ENCODE measurements at places on chromosomes 16 and 17.

- no peak for DNase-seq
Observed at GRCh38 chr16:70749681-70750601, 51.0 kb downstream of the VAC14 start.

- DNase-seq: no peak
Observed at GRCh38 chr16:29310852-29311314, 95.6 kb downstream of the NPIPB11 start.

DNA sequence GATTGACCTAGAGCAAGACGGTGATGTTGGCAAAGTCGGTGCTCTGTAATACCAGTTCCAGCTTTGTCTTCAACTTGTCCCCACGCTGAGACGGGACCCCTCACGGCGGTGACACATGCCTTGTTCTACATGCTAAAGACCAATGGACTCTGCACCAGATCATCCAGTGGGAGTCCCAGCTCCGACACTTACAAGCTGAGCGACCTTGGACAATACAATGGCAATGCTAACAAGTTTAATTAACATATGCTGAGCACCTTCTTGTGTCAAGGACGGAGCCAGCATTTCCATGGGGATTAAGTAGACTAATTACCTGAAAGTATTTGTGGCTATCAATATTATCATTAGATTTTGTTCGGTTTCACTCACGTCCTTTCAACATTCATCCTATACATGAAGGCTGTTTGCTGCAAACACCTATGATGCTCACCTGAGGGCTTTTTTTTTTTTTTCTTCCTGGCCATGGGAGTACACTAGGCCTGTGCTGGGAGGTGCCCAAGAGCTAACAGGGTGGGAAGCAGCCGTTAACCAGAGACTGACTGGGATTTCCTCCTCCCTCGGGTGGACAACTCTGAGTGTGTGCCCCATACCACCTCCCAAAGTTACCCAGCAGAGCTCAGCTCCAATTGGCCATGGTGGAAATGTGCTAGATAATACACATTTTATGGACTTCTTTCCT is 308.6 kb upstream of the ZFHX3 start:
- DNase-seq: no peak

DNA sequence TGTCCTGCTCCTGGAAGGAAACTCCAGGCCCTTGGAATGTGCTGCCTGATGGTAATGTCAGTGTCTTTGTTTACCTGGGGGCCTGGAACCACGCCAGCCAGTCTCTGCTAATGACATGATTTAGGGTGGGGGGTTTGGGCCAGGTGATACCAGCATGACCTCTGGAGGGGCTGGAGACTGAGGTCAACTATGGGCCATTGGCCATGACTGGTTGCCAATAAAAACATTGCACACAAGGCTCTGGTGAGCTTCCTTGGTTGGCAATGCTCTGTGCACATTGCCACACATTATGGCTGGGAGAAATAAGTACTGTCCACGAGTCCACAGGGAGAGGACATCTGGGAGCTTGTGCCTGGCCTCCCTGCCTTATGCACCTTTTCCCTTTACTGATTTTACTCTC is 52.5 kb downstream of the LITAF start:
- DNase-seq: no peak

DNA sequence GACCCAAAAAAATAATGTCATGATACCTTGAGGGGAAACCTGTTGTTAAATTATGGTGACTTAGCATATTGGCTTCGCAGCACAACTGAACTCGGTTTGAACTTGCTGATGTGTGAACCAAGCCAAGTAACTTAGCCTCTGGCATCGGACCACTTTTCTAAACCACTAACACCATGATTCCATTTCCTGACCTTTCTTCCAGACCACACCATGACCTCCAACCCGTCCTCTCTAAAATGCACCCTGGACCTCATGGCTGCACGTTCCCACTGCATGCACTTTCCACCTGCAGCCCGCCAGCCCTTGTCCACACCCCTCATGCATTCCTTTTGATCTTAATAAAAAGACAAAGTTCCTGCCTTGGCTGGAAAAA is 29.3 kb downstream of the DYNLRB2 start:
- no peak for DNase-seq

- no peak for DNase-seq
Observed at GRCh38 chr16:56775162-56775561, 45.2 kb downstream of the NUP93 start.

DNA sequence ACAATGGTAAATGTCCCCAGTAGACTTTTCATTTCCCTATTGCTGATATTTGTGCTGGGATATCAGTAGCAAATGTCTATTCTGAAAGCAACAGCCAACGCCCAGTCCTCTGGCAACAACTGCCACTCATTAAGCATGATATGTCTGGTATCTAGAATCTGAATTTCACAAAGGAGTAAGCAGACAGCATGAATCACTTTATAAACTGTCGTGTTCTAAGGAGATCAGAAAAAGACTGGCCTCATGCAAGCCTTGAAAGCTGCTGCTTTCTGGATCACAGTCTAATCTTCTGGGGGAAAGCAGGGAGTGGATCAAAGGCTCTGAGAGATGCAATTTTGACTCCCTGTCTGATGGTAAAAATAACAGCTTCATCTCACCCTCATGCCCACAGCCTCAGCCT is 153.1 kb upstream of the NOG start:
- no peak for DNase-seq

GRCh38 chr17:3688027-3688553 is 7.9 kb downstream of the P2RX5 start:
- DNase-seq: no peak

Data from tongue (tissue), 3 donors.